ENCODE measurements at places on chromosomes 13 and 19. TPM values are rescaled to one million over a fixed set of nuclear protein-coding genes. Genes with fewer than 3 reads are reported as not detected.

The FCAR gene
- total RNA-seq: not detected

GRCh38 chr19:10761443-10762250, 43.8 kb downstream of the DNM2 start:
- no peak for DNase-seq

The APOE gene
- 151 TPM for total RNA-seq

The C19orf18 gene
- 1.4 TPM for total RNA-seq

GRCh38 chr13:71727042-71727441, 140.0 kb downstream of the DACH1 start:
- DNase-seq: no peak

The CCDC122 gene
- 12.4 TPM for total RNA-seq

The DHDH gene
- total RNA-seq: 0.67 TPM

DNA sequence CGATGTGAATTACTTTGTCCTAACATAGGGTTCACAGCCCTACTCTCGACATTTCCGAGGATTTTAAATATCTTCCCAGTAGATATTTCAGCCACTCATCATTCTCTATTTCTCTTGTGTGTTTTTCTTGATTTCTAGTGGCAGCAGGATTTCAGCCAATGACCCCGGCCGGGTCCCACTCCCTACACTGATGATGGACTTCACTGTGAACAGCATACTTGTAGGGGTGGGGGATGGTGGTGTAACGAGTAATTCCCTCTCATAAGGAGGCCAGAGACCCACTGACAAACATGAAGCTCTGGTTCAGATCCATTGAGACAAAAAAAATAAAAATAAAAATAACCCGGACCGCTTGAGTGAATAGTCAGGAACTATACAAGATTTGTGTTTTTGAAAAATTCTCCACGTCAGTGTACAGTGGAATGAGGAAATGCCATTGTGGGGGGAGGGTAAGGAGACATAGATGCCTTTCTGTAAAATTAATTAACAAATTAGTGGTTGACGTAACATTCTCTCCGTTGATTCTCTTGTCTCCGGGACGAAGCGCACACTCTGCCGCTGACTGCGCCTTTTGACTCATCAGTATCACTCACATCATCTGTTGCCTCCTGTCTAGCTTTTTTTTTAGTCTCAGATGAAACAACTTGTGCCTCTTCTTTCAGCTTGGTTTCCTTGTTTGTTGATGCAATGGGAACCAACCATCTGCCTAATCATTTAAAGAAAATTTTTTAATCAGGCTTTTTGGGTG, 48.8 kb upstream of the IRS2 start:
- no peak for DNase-seq

The CYP2F1 gene
- total RNA-seq: not detected

The CCNE1 gene
- total RNA-seq: 3.9 TPM

- peak; percentile 82 for DNase-seq
Measured at GRCh38 chr19:5690955-5691821, 1.1 kb downstream of the RPL36 start.

- DNase-seq: no peak
Measured at GRCh38 chr13:80577285-80577684, 236.4 kb upstream of the SPRY2 start.

The SIAH3 gene
- total RNA-seq: not detected

- DNase-seq: no peak
Measured at GRCh38 chr13:46909042-46909441, 12.2 kb upstream of the HTR2A start.

The ZNF415 gene
- 7.2 TPM for total RNA-seq

The CEACAM4 gene
- not detected for total RNA-seq

The C19orf81 gene
- total RNA-seq: not detected

The CDX2 gene
- total RNA-seq: not detected

The OR10H1 gene
- total RNA-seq: not detected

The KL gene
- not detected for total RNA-seq
